ENCODE measurements at places on chromosomes 1 and 21.

DNA sequence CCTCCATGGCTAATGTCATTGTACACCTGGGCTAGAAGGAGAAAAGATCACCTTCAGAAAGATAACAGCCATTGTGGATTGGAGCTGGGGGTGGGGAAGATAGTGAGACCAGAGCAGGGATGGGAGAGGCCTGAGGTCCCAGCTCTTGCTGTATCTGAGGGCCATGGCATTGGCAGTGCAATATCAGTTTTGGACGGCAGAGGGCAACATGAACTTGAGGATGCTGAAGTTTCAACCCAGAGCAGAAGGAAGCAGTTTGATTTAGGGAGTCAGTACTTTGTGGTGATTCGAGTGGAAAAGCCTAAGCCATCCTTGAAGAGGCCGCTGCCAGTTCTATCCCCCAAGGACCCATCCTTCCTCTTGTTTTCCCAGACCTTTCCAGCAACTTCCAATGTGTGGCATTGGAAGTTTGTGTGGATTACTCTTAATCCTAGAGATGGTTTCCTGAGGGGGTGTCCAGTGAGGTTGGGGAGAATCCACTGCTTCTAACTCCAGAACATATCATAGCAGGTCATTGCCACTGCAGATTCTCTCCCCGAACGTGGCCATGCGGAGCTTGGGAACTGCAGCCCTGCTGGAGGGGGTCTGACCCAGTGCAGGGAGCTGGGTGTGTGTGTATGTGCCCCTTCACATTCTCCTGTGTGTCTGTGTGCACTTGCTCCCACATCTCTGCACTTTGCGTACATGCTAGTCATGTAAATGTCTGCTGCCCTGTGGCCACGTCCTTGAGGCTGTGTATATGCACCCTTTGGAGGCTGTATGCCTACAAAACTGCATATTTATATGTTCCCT is 24.1 kb downstream of the SLC26A9 start:
- peak; percentile 60 for DNase-seq

GRCh38 chr1:22039594-22040285 is 12.8 kb upstream of the CDC42 start:
- no peak for DNase-seq

DNA sequence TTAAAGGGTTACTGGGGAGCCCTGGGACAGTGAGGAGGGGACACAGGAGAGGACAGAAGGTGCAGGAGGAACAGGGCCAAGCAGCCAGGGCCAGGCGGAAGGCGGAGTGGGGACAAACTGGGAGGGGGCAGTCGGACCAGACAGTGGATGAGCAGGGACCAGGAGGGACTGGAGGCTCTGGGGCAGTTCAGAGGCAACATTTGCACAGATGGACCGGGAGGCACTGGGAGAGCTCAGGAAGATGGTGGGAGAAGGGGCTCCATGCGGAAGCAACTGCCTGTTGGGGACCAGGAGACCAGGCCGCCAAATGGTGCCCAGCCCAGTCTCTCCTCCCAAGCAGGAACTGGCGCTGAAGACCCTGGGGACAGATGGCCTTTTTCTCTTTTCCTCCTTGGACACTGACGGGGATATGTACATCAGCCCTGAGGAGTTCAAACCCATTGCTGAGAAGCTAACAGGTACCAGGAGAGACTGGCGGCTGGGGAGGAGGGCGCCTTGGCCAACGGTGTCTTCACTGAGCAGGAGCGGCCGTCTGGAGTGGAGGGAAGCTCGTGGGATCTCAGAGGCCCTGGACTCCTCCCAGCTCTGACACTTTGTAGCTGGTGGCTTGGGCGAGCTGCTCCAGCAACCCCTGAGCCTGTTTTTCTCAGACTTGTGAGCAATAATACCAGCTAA is 847 bp downstream of the SELENON start:
- DNase-seq = no peak

DNA sequence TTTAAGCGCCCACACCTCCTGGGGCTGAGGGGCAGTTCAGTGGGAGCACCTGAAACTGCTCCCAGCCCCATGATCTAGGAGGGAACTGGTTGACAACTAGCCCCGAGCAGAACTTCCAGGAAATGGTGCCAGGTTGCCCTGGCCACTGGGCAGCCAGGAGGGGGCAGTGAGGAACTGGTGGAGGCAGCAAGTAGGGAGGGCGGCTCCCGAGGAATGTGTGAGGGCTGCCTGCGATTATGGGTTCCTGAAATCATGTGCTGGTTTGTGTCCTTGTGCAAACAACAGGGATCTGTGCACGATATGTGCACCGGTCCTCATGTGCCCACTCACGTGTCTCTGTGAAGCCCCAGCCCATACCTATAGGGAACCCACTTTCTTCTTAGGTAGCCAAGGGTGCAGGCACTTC is 9.9 kb downstream of the GPR3 start:
- DNase-seq = no peak

- no peak for DNase-seq
These were observed 21.4 kb downstream of the XKR8 start for GRCh38 chr1:27981145-27981544.

DNA sequence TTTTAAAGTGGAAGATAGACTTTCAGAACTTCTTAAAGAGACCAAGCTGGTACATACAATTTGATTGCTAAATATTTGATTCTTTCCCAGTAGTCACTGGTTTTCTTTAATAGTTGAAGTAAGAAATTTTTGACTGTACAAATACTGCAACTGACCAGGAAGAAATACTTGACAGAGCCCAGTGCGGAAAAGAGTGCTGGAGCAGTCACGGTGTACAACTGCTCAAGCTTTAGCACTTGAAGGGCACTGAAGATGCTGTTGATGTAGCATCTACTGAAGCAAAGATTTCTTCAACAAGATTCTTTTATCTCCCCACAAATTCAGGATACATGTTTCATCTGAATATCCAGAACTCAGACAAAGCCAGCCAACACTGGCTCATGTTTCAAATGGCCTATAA is 41.5 kb downstream of the SLC35F3 start:
- no peak for DNase-seq

- DNase-seq = no peak
These were observed 241.9 kb downstream of the DNM3 start for GRCh38 chr1:172083191-172083590.

- DNase-seq = no peak
These were observed 423.3 kb upstream of the ADGRL2 start for GRCh38 chr1:81377406-81377805.

- no peak for DNase-seq
These were observed 173.5 kb downstream of the NPHP4 start for GRCh38 chr1:5818755-5819154.

GRCh38 chr1:94103608-94104007 is 17.3 kb downstream of the ABCA4 start:
- DNase-seq = no peak

- no peak for DNase-seq
These were observed 33.2 kb upstream of the EPHA8 start for GRCh38 chr1:22529901-22530621.

DNA sequence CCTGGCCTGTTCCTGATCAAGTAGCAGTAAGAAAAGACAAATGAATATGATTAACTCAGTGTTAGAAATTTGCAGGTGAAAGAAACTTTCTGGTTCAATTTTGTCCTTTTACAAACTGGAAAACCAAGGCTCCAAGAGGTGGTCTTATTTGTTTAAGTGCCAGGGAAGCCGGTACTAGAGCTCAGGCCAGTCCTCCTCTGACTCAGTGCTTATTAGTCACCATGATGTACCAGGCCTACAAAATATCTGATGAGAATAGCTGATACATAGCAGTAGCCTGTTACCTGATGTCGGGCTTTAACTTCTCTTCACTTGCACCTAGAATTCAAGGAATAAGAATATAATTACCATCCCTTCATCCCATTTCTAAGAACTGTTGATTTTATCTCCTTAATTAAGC is 394.8 kb downstream of the LMX1A start:
- no peak for DNase-seq

- DNase-seq = no peak
These were observed at the start of gene PLEKHM2 for GRCh38 chr1:15684042-15684461. PLEKHM2 (plus strand) TSS chr1:15684320; CDS start chr1:15684559, 239 bp downstream.

DNA sequence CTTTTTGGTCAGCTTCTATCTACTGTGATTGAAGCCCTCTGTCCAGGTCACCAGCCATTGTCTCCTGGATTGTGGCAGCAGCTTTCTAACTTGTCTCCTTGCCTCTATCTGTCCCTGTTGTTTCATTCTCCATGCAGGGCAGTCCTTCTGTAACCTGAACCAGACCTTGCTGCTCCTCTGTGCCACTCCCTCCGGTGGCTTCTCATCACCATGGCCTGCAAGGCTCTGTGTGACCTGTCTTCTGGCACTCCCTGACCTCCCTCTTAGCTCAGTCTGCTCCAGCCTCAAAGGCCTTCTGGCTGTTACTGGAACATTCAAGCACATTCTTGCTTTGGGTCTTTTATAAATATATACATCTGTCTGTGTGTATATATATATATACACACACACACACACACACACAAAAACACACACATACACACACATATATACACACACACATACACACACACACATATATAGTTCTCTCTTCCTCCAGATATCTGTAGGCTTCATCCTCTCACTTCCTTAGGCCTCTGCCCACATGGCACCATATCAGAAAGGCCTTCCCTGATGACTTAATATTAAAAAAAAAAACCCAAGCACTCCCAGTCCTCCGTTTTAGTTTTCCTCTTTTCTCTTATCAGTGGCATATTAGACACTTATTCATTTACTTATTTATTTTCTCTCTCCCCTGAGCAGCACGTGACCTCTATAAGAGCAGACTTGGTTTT is 21.2 kb upstream of the JUN start:
- DNase-seq = no peak

- no peak for DNase-seq
These were observed 48.9 kb upstream of the TADA1 start for GRCh38 chr1:166924823-166925541.

DNA sequence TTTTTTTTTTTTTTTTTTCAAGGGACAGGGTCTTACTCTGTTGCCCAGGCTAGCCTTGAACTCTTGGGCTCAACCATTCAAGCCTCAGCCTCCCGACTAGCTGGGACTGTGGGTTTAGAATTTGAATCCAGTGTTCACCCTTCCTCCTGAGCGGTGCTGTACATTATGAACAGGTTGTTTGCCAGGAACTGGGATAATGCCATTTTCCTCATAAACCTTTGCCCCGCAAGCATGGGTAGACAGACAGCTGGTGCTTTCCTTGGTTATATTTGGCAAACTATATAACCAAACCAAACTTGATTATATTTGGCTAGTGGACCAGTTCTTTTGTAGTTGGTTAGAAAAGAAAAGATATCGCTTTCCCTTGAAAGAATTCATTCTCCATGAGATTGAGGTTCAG is 54.9 kb downstream of the GALNT2 start:
- no peak for DNase-seq

- no peak for DNase-seq
These were observed 20.3 kb upstream of the SLC26A9 start for GRCh38 chr1:205963352-205964155.

GRCh38 chr1:209732725-209733124 is 23.1 kb upstream of the TRAF3IP3 start:
- DNase-seq = no peak

GRCh38 chr1:113125517-113125916 is 52.5 kb downstream of the LRIG2 start:
- DNase-seq = no peak
